ENCODE measurements at places on chromosomes 4 and X. TPM values are rescaled to one million over a fixed set of nuclear protein-coding genes. Genes with fewer than 3 reads are reported as not detected.

GRCh38 chr4:126976850-126977632, 655.7 kb upstream of the INTU start:
- no peak for DNase-seq

- no peak for DNase-seq
Measured at GRCh38 chrX:136646602-136647239, 1.2 kb upstream of the CD40LG start.

- no peak for DNase-seq
Measured at GRCh38 chr4:81549984-81550383, 78.3 kb upstream of the RASGEF1B start.

The ATP5ME gene
- polyA plus RNA-seq: 486 TPM

DNA sequence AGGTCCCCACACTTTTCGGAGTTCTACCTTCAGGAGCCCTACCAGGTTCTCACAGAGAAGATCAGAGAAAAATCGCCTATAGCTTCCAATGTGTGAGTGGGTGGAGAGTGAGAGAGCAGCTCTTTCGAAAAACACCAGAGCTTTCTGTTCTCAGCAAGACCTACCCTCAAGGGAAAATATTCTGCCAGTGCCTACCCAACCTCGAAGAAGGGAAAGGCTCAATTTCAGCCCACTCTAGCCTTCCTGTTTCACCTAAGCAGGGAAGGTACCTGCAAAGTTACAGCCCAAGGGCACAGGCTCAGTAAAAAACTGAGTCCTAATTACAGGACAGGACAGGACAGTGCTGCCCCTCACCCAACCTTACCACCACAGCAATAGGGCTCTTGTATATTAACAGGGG, 104.0 kb upstream of the WDR17 start:
- no peak for DNase-seq

The MTHFD2L gene
- 11.5 TPM for polyA plus RNA-seq

DNA sequence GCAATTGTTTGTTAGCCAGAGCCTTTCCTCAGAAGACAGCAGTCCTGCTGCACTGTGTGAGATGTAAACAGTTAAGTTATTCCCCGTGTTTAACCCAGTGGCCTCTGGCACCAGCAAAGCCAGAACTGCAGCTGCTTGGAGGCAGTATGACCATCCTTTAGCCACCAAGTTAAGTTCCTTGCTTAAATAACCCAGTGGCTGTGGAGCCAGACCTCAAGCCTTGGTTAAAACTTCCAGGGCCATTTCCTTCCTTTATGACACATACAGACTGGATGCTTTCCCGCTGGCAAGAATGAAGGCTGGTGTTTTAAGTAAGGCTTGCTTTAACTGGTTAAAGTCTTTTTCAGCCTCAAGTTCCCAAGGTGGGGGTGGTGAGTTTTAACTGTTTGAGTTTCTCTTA, 379.8 kb downstream of the DCAF12L2 start:
- no peak for DNase-seq

The NDNF gene
- not detected for polyA plus RNA-seq

The SHOX gene
- not detected for polyA plus RNA-seq

The CENPE gene
- polyA plus RNA-seq: 5.8 TPM

GRCh38 chr4:30789219-30789671, 69.1 kb downstream of the PCDH7 start:
- DNase-seq: no peak

Measured in mammary epithelial cell (primary cell).